ENCODE measurements at places on chromosomes 16 and 17.

DNA sequence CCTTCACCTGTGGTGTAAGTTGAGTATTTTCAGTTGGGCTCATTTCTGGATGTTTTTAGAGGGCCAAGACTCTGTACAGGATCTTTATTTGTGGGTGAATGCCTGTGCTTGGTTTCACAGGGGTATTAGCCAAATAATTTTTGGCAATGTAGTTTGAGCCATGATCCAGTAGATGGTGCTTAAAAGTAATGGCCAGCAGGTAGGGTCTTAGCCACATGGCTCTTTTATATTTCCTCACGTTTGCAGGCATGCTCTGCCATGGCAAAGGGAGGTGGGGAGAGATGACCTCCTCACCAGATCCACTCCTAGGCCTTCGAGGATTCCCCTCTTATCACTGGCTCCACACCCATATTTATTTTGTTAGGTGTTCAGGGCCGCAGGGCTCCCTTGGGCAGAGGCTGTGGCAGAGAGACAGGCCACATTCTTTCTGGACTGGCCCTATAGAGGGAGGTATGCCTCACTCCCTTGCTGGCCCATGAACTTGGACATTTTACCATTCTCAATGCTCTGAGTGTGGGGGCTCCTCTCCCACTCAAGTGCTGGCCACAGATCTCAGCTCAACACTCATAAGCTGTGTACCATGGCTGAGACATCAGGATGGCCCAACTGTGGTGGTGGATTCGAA lies 417.1 kb downstream of the XYLT1 start:
- no peak for DNase-seq

DNA sequence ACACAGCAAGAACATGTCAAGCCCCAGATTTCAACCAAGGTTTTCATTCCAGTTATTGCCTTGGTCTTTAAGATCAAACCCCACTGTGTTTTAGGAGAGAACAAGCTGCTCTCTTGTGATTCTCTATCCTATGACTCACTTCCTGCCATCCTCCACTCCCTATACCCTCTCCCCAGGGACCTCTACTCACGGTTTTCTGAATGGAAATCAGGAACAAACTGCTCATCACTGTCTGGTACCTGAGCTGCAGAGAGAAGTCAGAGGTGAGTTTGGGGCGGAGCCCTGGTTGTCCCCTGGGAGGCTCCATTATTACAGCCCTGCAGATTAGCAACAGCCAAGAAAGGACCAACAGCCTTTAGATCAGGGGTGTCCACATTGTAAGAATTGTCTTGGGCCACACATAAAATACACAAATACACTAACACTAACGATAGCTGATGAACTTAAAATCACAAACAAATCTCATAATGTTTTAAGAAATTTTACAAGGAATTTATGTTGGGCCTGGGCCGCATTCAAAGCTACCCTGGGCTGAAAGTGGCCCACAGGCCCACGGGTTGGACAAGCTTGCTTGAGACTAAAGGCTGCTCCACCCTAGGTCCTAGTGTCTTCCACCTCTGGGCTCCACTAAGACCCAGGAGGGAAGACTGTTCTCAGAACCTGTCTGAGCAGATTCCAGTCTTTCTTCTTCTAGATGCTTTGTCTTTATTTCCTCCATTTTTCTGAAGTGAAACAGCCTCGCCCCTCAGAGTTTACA lies 9.7 kb downstream of the ETV4 start:
- no peak for DNase-seq

DNA sequence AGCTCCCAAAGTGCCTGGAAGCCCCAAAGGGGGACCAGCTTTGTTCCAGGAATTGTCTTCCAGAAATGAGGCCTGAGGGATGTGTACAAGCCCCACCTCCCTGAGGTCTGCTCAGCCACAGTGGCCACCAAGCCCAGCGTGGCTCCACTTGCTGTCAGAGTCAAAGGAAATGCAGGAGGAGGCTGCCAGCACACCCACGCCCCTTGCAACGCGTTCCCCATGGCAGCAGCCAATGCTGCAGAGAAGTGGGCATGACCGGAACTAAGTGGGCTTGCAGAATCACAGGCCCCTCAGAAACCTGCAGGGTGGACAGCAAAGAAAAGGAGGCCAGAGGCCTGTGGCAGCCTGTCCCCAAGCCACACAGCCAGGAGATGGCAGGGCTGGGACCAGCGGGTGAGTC lies 320.8 kb downstream of the FOXL1 start:
- DNase-seq = no peak

- no peak for DNase-seq
Observed at GRCh38 chr17:62899361-62899760, 66.7 kb upstream of the TANC2 start.

DNA sequence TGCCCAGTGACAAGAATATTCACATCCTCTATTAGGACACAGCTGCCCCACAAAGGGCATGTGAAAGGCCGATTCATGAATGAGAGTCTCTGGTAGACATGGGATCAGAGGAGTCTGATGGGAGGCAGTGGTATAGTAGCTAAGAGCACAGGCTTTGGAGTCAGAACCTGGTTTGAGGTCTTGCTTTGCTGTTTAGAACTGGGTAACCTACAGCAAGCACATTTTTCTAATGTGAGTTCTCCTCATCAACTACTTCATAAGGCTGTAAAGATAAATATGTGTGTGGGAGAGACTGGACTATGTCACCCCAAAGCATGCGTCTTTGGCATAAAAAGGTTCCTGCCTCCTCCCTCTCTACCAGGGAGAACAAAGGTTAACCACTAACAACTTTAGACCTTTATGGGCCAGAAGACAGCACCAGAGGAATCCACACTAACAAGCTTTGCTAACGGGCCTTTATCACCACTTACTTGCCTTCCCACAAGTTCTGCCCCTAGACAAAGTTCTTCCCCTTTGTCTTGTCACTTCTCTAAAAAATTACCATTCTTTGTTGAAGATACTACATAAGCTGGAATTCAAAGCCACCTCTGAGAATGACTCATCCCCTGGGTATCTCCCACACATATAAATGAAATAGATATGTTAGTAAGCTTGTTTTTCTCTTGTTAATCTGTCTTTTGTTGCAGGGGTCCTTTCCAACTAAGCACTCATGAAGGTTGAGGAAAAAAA lies 21.1 kb downstream of the CDR2 start:
- no peak for DNase-seq

DNA sequence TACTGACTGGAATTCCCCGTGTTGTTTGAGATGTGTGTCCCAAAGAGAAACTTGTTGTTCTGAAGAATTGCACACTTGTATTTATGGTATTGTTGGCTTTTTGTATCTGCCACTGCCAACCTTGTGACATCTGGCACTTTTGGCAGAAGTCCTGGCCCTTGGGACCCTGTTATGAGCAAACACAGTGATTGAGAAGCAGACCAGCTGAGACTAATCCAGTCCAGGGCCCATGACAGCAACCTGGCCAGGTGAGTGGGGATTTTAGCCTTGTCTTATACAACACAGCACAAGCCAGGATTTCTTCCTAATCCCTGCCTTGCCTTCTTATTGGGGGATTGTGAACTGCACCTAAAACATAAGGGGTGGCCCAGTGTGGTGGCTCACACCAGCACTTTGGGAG lies 80.0 kb downstream of the NTN1 start:
- DNase-seq = no peak

DNA sequence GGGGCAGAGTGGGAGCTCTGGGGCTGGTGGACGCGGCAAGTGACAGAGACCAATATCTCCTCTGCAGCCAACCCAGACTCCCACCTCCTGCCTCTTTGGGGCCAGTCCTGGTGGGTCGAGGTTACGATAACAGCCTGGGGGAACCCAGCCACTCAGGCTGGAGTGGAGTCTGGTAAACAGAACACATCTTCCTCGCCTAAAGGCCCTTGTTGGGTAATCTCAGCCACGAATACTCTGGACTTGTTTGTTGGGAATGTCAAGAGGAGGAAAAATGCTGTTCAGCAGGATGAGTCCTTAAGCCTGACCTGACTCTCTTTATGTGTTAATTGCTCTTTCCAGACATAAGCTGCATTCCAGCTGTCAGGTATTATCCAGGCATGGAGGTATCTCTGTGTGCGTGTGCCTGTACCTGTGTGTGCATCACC lies 8.0 kb upstream of the SPNS2 start:
- DNase-seq = no peak

DNA sequence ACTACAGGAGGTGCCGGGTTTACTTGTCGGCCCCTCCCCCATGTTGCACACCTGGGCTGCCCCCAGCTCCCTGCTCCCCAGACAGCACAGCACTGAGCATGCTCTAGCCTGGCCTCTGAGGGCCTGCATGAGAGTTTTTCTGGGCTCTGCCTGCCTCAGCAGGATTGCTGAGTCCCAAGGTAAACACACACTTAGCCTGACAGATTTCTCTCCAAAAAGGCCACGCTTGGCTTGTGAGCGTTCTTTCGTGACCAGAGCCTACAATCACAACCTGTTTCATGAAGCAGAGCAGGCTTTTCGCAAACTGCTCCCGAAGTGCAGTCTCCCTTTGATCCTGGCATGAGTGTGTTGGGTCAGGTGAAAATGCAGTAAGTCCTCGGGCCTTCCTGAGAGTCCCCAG lies 9.8 kb upstream of the CD300E start:
- no peak for DNase-seq

- DNase-seq = no peak
Observed at GRCh38 chr17:8480011-8480976, 44.6 kb downstream of the NDEL1 start.

DNA sequence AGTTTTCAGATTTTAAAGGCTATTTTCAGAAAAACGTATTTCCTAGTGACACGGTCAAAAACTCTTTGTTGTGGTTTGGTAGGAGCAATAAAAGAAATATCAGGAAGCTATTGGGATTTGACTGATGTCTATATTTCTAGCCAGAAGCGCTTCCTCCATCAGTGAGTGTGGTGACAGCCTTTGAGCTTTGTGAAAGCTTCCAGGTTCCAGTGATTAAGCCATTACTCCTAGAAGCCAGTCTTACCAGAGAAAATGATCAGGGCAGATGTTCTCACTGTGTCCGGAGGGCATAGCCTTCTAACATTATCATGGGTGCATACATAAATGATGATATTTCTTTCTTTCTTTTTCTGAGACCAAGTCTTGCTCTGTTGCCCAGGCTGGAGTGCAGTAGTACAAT lies 39.6 kb downstream of the MAP2K6 start:
- no peak for DNase-seq

GRCh38 chr17:57317079-57317478 lies 60.8 kb downstream of the MSI2 start:
- no peak for DNase-seq

- no peak for DNase-seq
Observed at GRCh38 chr17:59572301-59572924, 7.0 kb downstream of the DHX40 start.

DNA sequence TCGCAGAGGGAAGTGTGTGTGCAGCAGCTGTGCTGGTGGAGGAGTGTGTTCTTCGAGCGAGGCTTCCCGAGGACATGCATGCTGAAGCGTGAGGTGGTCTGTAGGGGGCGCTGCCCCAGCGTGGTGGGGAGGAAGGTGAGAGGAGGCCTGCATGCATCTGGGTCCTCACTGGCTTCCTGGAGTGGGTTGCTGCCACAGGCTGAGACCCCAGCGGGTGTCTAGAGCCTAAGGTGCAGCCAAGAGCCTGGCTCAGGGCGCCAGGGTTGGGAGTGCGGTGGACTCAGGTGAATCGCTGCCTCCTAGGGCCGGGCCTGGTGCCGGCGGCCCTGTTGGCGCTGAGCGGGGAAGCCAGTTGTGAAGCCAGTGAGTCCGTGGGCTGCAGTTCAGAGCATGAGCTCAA lies 7.5 kb upstream of the HSD3B7 start:
- DNase-seq = peak; percentile 33

DNA sequence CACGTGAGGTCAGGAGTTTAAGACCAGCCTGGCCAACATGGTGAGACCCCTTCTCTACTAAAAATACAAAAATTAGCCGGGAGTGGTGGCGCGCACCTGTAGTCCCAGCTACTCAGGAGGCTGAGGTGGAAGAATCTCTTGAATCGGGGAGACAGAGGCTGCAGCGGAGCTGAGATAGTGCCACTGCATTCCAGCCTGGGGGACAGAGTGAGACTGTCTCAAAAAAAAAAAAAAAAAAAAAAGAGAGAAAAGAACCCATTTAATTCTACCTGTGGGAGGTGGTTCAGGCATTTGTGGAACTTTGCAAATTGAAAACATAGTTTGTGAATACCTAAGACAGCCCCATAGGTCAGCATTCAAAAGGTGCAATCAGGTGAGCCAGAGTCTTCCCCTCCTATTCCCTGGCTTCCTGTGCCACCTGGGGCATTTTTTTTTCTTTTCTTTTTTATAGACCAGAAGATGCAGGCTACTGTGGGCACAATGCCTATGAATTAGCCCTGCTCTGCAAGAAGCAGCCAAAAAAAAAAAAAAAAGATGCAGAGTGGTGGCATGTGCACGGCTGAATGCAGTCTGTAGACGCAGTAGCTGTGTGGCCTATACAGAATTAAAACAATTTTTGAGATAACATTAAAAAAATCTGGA lies 9.1 kb upstream of the SOCS3 start:
- no peak for DNase-seq

Data from DND-41 (cell line).